ENCODE measurements at places on chromosomes 7 and 10. TPM values are rescaled to one million over a fixed set of nuclear protein-coding genes. Genes with fewer than 3 reads are reported as not detected.

- no peak for DNase-seq
Measured at GRCh38 chr7:78479348-78479747, 680.8 kb downstream of the PHTF2 start.

OPN4 gene
- not detected for polyA plus RNA-seq

DNA sequence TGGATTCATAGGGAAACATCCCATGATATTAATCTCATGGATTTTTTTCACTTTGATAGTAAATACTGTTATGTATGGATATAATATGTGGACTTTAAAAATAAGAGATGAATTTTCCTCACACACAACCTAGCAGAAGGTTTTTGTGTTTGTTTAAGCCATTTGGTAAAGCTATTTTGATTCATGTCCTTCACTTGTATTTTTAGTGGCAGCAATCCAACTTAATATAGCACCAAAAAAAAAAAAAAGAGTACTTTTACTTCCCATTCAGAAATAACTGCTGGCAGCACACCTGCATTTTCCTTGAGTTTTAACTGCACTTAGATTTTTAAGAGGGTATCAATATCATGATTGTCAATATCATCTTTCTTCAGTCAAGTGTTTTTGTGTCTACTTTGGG, 60.0 kb downstream of the MCMBP start:
- DNase-seq: no peak

GRCh38 chr10:63603709-63604445, 82.7 kb downstream of the REEP3 start:
- DNase-seq: no peak

DNA sequence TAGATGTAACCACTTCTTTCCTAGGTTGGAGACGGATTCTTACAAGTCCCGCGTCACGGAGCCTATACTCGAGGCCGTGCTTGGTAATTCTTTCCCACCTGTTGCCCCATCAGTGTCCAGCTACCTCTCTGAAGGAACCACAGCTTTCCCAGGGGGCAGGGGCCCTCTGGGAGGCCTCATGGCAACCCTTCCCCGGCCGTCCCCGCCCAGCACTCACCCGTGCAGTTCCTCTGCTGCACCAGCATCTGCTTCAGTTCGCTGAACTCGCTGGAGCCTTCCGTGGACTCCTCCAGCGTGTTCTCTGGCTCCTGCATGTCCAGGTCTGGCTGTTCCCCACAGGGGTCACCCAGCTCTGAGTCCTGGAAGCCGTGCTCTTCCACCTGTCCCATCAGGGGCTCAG, 24.5 kb downstream of the ZNF777 start:
- no peak for DNase-seq

RASA4B gene
- 22.2 TPM for polyA plus RNA-seq

- no peak for DNase-seq
Measured at GRCh38 chr10:77334501-77334900, 303.1 kb downstream of the KCNMA1 start.

GRCh38 chr10:110876000-110876399, 4.3 kb downstream of the PDCD4 start:
- DNase-seq: no peak

GRCh38 chr7:7427363-7427762, 108.3 kb downstream of the COL28A1 start:
- no peak for DNase-seq

ADCK2 gene
- polyA plus RNA-seq: 25.2 TPM

DNA sequence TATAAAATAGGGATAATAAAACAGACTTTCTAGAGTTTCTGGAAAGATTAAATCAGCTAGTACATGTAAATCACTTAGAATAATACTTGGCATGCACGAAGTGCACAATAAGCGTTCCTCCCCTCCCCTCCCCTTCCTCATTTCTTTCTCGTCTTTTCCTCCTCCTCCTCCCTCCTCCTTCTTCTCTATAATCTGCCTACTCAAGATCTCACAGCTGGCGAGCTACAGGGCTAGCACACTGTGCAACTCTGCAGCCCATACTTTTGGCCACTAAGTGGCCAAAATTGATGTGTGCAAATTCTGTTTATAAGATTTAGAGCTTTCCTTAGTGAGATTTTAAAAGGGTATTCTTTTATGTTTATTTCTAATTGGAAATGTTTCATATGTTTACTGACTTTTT, 565.3 kb downstream of the PHTF2 start:
- DNase-seq: no peak

- no peak for DNase-seq
Measured at GRCh38 chr7:69813637-69814240, 215.5 kb downstream of the AUTS2 start.

GRCh38 chr7:79785556-79785955, 332.1 kb upstream of the MAGI2 start:
- no peak for DNase-seq

DNA sequence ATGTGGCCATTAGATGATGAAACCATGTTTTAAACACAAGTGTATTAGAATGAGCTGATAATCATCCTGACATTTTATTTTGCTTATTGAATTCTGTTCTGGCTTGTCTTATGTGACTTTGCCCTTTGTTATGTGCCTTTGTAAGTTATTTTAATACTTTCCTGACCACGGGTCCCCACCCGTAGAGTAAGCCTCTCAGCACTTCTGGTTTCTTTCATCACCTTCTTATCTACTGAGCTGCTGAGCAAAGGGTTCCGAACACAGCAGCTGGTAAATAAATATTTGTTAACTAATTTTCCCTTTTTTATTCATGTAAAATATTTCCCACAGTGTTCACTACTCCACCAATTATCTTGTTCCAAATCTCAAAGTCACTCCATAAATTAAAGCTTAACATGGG, 1115.3 kb downstream of the SORCS3 start:
- DNase-seq: no peak

LDB1 gene
- polyA plus RNA-seq: 115 TPM

GRCh38 chr7:28448708-28449107, 36.4 kb downstream of the CREB5 start:
- DNase-seq: no peak

OGDHL gene
- polyA plus RNA-seq: 39.7 TPM

GRCh38 chr10:123970207-123970926, 78.8 kb upstream of the CPXM2 start:
- DNase-seq: no peak

OR9A2 gene
- not detected for polyA plus RNA-seq

GRCh38 chr10:58897236-58897635, 279.2 kb upstream of the PHYHIPL start:
- DNase-seq: no peak

GRCh38 chr7:43489257-43489656, 93.7 kb upstream of the STK17A start:
- DNase-seq: no peak

ATOH7 gene
- 1.4 TPM for polyA plus RNA-seq

DNA sequence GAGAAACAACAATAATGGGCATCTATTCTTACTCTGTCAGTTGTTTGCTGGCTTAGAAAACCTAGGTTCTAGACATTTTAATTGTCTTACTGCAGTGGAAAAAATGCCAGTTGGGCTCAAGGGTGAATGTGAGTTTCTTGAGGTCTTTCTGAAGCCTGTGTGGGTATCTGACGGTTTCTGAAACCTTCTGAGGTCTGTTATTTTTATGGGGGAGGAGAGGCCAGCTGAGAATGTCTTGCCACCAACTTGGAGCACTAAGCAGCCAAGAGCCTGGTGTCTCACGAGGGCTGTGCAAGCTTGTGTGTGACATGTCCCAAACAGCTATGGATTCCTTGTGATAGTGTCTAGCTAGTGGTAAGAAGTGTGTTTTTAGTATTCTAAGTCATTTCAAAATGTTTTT, 24.2 kb upstream of the DDC start:
- DNase-seq: no peak

GRCh38 chr10:103764296-103765088, 90.9 kb downstream of the SH3PXD2A start:
- no peak for DNase-seq

DNA sequence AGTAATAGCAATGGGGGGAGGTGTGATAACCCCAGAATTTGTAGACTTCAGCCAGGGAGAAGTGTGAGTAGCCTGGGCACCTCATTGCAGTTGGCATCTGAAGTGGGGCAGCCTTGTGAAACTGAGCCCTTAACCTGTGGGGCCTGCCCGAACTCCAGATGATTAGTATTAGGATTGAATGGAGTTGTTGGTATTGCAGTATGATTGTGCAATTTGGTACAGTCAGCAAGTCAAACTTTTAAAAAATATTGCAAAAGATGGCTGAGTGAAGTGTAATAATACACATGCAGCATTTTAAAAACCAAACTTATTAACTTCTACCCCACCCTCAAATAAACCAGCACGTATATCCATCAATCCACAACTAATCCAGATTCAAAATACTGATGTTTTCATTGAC, 9.3 kb downstream of the RBM33 start:
- DNase-seq: no peak

DNA sequence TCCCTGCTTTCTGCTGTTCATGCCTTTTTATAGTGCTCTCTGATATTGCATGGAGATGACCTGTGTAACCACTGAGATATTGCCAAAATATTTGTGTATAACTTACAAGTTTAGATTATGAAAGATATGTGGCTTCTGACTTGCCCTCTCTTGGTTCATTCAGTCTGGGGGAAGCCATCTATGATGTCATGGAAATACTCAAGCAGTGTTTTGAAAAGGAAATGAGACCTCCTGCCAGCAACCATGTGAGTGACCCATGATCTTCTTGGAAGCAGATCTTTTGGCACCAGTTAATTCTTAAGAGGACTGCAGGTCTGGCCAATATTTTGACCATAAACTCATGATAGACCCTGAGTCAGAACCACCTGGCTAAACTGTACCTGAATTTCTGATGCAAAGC, 183.0 kb downstream of the THSD7A start:
- no peak for DNase-seq

DNA sequence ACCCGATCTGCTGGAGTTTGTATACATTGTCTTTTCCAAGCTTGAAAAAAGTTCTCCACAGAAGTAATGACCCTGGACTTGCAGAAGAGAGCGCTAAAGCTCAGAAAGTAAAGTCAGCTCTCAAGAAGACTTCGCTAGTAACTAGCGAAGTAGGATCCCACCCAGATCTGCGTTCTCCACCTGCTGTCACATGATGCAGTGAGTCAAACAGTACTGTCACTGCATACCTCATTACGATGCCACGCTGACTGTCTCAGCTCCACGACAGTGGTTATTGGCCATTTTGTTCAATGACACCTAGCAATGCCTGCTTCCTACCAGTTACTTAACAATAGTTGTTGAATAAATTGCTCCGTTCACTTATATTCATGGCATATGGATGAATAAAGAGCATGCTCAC, 29.7 kb upstream of the SEC61G start:
- peak; percentile 57 for DNase-seq

GRCh38 chr7:2993396-2993795, 50.3 kb downstream of the CARD11 start:
- DNase-seq: no peak

DNA sequence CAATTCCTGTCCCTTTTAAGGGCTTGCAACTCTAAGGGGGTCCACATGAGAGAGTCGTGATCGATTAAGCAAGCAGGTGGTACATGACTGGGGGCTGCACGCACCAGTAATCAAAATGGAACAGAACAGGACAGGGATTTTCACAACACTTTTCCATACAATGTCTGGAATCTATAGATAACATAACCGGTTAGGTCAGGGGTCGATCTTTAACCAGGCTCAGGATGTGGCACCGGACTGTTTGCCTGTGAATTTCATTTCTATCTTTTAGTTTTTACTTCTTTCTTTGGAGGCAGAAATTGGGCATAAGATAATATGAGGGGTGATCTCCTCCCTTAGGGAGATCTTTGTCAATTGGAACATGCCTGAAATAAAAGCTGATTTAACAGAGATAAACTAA, 370.1 kb downstream of the IPMK start:
- DNase-seq: no peak

FGFBP3 gene
- 3.0 TPM for polyA plus RNA-seq

AUTS2 gene
- polyA plus RNA-seq: 81.2 TPM

- DNase-seq: no peak
Measured at GRCh38 chr10:33136271-33136670, 178.2 kb upstream of the ITGB1 start.

- no peak for DNase-seq
Measured at GRCh38 chr10:60573336-60573735, 183.7 kb upstream of the ANK3 start.

GRCh38 chr10:14608381-14609001, 166.2 kb downstream of the FAM107B start:
- no peak for DNase-seq

- no peak for DNase-seq
Measured at GRCh38 chr10:111348076-111348475, 271.2 kb downstream of the ADRA2A start.

DNA sequence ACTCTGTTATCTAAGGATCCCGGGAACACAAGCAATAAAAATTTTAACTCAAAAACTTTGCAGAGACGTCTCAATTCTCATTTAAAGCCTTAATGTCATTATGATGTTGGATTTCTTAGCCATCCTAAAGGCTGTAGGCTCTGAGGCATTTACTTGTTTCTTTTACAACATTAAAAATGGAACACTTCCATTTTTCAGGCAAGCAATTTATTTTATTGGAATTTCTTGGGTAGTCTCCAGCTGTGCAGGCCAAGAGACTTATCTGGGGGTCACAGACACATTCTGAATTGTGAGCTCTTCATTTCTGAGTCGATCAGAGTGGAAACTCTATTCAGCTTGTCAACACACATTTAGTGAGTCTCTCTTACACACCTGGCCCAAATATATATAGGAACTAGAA, 48.0 kb upstream of the KIF5B start:
- no peak for DNase-seq

DGKI gene
- polyA plus RNA-seq: 1.8 TPM

- no peak for DNase-seq
Measured at GRCh38 chr7:130872756-130873448, 138.9 kb upstream of the KLF14 start.

- peak; percentile 47 for DNase-seq
Measured at GRCh38 chr7:21767300-21767900, 178.3 kb downstream of the CDCA7L start.

DNA sequence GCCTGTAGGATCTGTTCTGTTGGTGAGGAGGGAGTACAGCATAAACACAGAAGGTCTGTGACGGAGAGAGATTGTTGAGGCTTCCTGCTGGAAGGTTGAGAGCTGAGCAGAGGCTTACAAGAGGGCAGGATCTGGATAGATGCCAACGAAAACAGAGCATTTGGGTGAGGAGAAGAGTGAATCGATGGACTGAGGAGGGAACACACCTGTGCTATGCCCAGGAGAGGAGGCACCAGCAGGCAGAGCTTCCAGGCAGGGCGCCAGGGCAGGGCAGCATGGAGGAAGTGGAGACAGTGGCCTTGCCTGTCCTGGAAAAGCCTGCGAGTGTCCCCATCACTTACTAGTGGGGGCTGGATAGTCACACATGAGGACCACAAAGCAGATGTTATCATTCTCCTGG, 282.9 kb downstream of the PAXIP1 start:
- DNase-seq: no peak
